Stimulated activated CD4-positive, alpha-beta T cell treated with anti-CD3 and anti-CD28 coated beads, Interleukin-1b, Interleukin-23, amount 100 ng/mL, for 24 hours (primary cell): ENCODE measurements at places on chromosomes 4 and X.

DNA sequence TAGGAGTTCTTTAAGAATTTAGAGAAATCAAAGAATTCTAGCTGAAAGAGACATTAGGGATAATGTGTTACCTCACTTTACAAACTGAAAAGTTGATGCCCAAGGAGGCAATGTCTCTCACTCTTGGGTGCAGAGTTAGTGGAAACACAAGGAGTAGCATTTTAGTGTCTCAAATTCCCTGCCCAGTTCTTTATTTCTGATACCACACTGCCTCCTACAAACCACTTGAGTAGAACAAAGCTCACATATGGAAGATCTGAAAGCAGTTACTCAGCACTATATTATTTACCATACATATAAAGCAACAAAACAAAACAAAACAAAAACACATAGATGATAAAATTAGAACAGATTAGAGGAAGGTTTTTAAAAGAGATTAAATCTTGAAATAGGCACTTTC, 124.2 kb downstream of the REELD1 start:
- DNase-seq = no peak

- no peak for DNase-seq
These were observed 333.9 kb upstream of the FSTL5 start for GRCh38 chr4:162497564-162498167.

GRCh38 chr4:148795156-148795864, 353.1 kb upstream of the NR3C2 start:
- DNase-seq = no peak

- DNase-seq = no peak
These were observed 1.2 kb upstream of the LRPAP1 start for GRCh38 chr4:3533423-3533820.

GRCh38 chr4:127759893-127760292, 22.2 kb upstream of the HSPA4L start:
- no peak for DNase-seq

DNA sequence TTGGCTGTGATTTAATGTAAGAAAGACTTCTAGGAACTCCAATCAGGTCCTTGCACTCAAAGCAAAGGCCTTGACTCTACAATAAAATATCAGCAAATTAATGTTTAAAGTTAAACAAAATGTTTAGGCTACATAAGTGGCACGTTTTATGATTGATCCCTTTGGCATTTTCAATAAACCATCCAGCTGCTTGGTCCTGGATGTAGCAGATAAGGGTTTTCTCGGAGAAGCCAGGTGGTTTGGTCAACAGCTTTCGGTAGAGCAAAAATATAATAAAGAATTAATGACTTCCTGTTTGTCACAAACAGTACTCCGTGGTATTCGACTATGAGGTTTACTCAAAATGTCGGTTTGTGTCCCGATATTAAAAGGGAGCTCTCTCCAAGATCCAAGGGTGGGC, 95.8 kb downstream of the GEMIN8 start:
- no peak for DNase-seq

DNA sequence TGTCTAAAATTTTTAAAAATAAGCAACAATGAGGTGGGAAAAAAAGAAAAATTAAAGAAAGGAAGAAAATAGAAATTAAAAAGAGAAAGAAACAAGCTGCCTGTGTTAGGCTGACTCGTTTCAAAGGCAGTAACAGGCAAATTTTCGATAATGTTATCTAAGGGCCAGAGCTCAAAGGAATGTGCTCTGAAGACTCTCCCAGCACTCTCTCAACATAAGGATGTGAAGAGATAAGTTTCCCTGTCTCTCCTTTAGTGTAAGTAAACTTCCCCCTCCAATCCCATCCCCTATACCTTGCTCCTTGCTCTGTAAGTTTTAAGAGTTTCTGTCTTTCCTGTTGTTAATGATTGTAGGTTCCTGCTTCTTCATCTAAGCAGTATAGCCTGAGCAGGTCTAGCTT, 172.8 kb downstream of the TEX13C start:
- no peak for DNase-seq

DNA sequence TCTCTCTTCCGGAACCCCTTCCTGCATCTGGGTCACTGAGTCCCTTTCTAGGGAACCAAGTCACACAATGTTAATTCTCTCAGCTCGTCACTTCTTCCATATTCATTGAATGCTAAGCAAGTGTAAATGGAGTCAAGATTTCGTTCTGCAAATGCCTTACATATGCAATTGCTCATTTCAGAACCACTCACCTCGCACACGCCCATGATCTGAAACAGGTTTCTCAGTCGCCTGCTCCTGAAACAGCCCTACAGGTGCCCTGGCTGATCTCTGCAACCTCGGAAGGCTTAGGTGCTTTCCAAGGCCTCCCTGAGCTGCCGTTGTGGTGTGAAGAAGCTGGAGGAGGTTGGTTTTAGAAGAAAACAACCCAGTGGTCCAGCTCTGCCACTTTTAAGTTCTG, 100.8 kb upstream of the MSX1 start:
- no peak for DNase-seq

DNA sequence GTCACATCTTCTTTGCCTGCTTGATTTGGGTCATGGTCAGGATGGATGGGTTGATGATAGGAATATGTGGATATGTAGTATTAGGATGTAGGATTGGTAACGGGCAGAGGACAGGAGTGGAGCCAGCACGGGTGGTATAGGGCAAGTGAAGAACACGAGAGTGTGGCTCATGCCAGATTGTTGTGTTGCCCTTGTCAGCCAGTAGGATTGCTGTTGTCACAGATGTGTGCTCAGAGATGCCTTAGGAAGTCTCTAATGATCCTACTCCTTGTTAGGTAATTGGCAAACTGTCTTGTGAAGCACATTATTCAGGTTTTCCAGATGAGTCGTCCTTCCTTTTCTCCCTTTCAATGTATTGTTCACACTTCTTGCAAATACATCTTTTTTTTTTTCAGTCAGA, 5.5 kb downstream of the ATP10D start:
- DNase-seq = no peak

DNA sequence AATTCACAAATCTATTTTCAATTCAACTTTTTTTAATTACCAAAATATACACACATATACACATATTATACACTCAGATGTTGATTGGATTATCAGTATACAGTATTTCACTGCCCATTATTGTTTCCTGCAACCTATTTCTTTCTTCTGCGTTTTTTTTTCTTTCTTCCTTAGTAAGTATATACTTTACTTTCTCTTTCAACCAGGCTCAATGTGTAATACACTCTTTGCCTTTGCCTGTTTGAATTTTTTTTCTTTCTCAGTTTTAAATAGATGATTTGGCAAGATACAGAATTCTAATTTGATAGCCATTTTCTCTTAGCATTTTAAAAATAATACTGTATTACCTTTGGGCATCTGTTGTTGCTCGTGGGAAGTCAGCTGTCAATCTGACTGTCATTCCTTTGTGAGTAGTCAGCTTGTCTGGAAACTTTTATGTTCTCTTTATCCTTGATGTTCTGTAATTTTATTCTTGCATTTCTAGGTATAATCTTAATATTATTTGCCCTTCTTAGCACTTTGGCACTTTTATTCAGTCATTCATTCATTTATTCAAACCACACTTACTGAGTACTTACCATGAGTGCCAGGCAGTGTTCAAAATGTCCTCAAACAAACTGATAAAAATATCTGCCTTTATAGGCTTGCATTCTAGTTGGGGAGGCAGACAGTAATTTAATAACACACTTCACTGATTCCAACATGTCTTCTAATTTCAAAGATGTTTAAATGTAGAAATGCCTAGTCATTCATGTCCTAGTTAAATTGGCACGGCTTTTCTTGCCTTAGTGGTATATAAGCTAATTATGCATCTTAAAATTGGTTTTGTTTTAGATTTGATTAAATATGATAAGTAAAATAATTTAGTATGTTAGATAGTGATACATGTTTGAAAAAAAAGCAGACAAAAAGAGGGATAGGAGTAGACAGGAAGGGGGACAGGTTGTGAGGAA, 3.7 kb downstream of the USP38 start:
- DNase-seq = no peak

GRCh38 chr4:148893095-148893494, 450.9 kb upstream of the NR3C2 start:
- no peak for DNase-seq

DNA sequence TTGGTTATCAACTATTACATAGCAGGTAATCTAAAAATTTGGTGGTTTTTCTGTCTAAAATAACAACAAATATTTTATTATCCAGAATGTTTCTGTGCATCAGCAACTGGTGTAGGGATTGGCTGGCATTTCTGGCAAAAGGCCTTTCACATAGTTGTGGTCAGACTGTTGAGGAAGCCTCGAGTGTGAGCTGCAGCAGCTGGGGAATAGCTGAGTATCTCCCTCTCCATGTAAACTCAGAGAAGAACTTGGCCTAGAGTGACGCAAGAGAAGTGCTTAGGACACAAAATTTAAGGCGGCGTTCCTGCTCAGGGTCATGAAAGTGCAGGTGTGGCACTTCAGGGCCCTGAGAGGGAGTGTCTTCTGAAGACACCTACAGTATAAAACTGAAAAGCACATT, 558.9 kb downstream of the SPOCK3 start:
- DNase-seq = no peak

DNA sequence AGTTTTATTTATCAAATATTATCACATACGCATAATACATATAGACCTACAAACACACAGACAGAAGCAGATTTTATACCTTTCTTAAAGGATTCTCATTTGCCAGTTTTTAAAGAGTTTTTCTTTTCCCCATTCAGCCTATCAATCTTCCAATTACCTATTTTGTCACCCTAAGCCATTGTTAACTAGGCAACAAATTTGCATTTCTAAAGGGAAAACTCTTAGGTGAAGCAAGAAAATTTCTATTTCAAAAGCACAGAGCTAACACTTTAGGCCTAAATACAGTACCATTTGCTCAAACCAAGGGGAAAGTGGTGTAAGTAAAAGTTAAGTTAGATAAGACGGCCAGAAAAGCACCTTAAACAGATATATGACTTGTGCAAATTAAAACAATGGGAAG, 156.6 kb downstream of the NDST3 start:
- no peak for DNase-seq

DNA sequence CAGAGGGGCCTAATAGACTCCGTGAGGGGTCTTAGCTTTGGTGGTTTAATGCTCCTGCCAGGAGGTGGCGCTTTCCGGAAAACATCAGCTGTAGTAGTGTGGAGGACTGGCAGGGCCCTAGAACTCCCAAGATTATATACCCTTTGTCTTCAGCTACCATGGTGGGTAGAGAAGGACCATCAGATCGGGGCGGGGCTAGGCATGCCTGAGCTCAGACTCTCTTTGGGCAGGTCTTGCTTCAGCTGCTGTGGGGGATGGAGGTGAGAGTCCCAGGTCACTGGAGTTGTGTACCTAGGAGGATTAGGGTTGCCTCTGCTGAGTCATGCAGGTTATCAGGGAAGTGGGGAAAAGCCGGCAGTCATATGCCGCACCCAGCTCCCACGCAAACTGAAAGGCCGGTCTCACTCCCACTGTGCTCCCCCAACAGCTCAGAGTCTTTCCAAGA, 63.0 kb upstream of the AGA start:
- DNase-seq = no peak

GRCh38 chr4:147899512-147899911, 167.6 kb downstream of the ARHGAP10 start:
- no peak for DNase-seq

GRCh38 chr4:138056541-138056940, 185.6 kb downstream of the SLC7A11 start:
- no peak for DNase-seq
